EL (cell line): ENCODE measurements at places on chromosomes 2 and 18.

GRCh38 chr18:65725251-65726050, 25.4 kb upstream of the CDH7 start:
- no peak for DNase-seq

GRCh38 chr2:74399785-74400184, 19.7 kb upstream of the DCTN1 start:
- peak; percentile 40 for DNase-seq

- DNase-seq = no peak
Observed at GRCh38 chr2:163175294-163175693, 336.7 kb upstream of the KCNH7 start.

- DNase-seq = no peak
Observed at GRCh38 chr2:154814856-154815255, 116.4 kb downstream of the KCNJ3 start.

DNA sequence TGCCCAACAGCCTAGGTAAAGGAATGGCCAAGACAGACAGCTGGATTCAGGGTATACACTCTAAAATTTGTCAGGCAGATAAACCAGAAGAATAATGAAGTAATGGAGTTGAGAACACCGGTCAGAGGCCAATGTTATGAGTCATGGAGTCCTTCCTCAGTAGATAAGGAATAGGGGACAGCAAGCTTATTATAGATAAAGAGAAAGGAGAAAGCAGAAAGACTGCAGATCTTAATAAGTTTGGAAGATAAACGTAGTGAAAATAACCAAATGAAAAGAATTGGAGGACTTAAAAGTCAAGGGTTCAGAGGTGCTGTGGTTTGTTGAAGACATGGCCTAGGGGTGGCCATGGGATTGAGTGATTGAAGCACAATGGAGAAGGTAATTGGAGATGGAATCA, 63.5 kb upstream of the NFE2L2 start:
- DNase-seq = peak; percentile 27

- DNase-seq = no peak
Observed at GRCh38 chr18:41410006-41410405, 545.0 kb upstream of the PIK3C3 start.

DNA sequence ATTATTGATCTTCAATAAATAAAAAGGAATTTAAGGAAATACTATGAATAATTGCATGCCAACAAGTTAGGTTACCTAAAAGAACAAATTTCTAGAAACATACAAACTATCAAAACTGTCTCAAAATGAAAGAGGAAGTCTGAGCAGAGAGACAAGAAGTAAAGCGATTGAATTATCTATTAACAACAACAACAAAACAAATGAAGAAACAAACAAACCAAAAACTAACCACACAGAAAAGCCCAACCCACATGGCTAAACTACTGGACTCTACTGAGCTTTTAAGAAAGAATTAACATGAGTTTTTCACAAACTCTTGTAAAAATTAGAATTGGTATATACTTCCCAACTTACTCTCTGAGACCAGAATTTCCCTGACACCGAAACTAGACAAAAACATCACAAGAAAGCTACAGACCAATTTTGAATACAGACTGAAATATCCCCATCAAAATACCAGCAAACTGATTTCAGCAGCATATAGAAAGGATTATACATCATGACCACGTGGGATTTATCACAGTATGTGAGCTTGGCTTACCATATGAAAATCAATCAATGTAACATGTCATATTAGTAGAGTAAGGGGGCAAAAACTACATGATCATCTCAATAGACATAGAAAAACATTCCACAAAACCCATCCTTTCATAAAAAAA, 16.6 kb upstream of the GALNT1 start:
- DNase-seq = no peak

- DNase-seq = peak; percentile 24
Observed at GRCh38 chr2:172623249-172623965, 67.5 kb downstream of the PDK1 start.

- DNase-seq = peak; percentile 35
Observed at GRCh38 chr2:19802086-19802841, 99.5 kb downstream of the TTC32 start.

DNA sequence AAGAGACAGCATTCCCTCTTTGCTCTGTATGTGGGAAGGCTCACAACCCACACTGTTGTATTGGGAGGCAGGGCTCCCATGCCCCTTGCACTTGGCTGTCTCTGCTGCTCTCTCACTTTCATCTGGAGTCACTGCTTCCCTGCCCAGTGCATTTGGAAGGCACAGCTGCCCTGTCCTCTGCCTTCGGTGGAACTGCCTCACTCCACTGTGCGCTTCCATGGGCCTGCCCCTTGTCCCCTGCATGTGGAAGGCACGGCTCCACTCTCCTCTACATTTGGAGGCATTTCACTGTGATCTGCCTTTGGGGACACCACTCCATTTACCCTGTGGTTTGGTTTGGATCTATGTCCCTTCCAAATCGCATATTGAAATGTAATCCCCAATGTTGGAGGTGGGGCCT, 9.1 kb upstream of the PROM2 start:
- DNase-seq = no peak

GRCh38 chr2:11768946-11769345, 22.5 kb downstream of the LPIN1 start:
- DNase-seq = no peak

DNA sequence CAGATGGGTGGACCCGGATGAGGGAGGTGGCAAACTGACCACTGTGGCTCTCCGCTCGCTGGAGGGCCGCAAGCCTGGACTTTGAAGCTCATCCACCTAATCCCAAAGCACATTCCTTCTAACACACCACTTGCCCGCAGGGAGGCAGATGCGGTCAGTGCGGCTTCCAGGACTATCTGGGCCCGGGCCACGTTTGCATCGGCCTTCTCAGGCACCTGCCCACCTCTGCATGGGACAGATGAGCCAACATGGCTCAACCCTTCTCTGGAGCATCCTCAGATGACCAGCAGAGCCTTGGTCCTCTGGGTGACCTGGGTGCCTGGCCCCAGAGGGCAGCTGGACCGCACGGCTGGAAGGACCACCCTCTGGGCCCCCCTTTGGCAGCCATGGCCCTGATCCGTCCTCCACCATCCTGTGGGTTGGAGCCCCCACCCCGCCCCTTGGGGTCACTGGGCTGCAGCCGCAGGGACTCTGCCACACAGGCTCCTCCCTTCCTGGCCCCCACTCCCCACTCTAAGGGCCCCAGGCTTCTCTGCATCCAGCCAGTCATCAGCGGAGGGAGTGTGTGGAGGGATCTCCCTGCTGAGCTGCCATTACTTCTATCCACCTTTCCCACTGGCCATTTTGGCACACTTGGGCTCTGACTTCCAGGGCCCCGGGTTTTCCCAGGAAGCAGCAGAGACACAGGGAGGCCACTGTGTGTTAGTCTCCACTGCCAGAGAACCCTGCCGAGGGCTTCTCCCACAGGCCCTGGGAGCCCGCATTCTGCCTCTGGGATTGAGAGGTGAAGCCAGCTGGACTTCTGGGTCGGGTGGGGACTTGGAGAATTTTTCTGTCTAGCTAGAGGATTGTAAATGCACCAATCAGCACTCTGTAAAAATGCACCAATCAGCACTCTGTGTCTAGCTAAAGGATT, 12.3 kb downstream of the HDAC4 start:
- DNase-seq = no peak

DNA sequence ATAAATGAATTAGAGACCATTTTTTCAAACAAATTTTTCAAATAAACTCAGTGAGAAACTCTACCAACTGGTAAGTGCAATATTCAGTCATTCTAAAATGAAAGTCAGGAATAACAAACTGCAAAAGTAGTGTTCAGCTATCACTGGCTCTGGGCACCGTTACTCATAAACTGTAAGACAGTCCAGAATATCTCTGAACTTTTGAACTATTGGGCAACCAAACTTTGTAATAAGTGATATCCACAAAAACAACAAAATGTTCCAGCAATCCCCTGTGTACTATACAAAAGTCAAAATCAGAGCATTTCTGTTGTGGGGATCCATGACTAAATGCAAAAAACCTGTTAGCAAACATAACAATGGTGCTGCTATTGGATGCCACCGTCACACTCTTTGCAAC, 56.3 kb downstream of the SLC25A12 start:
- no peak for DNase-seq

DNA sequence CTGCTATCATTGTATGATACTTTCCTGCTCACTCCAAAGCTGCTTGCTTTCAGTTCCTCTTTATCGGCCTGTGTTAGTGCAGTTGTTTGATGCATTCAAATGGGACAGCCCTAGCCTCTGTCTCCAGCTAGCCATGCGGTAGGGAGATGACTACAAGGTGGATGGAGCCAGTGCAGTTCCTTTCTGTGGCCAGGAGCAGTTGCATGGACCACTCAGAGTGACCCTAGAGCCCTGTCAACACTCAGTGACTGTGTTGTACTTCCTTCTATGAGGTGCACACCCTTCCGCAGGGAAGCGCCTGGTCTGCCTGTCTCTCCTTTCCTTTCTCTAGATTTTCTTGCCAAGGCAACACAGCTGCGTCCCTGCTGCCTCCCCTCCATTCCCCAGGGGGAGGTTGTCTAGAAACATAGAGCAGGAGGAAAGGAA, 33.8 kb downstream of the KCNS3 start:
- no peak for DNase-seq

DNA sequence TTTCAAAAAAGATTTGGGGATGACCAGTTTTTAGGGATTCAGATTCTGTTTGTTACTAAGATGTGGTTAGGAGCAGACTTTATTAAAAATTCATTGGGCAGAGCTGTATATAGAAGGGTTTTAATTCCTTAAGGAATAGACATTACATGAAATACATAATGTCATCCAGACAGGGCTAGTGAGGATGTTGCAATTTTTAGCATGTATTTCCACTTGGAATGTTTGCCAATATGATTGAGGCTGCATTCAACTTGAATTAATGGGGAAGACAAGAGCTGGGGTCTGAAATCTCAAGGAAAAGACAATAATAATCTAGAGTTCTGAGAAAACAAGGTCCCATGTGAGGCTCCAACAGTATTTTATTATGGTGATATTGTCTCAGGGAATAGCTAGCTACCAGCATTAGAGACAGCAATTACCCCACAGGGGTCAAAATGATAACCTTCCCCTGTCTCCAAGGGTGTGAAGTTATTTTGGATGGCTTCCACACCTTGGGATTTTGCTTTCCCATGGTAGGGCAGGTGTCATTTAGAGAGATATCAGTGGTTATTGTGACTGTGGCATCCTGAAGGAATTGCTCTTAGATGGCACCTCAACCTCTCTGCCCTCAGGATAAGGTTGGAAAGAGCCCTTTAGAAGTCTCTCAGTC, 60.2 kb downstream of the VSNL1 start:
- no peak for DNase-seq

GRCh38 chr2:506451-506850, 170.8 kb downstream of the TMEM18 start:
- no peak for DNase-seq

DNA sequence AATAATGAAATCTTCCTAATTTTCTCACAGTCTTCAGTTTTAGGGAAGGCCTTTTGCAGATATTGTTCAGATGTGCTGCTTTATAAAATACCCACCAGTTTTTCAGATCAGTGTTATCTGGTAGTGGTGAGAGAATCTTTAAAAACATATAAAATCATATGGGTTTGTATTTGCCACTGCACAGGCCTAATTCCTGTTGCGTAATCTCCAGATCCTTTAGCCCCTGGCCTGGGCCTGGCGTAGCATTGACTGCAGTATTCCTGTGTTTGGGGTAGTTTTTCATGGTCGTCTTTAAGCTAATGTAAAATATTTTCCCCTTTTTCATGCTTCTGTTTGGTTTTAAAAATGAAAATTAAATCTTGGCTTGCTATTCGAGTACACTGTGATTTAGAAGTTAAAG, 43.2 kb downstream of the TSHZ1 start:
- DNase-seq = peak; percentile 48
